ENCODE measurements at places on chromosomes 7 and 10.

GRCh38 chr7:157488281-157488680 lies 151.5 kb downstream of the DNAJB6 start:
- DNase-seq: no peak

DNA sequence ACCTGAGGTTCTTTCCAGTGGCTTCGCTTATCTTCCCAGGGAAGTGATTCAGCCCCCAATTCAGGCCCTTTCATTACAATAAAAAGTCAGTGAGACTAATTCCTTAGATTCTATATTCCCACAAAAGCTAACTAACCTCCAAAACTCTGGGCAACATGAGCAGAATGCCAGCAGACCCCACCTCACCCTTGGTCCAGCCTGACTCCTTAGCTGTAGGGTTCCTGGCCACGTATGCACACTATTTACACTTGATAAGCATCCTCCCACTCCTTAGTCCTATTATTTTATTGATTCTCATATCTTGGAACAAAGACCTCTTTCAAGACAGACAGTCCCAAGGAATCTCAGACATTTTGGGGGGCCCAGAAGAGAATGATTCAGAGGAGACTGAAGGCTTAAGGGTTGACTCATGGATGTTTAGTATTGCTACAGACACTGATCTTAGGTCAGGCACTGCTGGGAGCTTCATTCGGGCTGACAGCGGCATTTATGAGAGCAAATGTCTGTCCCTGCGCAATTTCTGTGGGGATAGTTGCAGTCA lies 162.6 kb upstream of the GDF10 start:
- no peak for DNase-seq

DNA sequence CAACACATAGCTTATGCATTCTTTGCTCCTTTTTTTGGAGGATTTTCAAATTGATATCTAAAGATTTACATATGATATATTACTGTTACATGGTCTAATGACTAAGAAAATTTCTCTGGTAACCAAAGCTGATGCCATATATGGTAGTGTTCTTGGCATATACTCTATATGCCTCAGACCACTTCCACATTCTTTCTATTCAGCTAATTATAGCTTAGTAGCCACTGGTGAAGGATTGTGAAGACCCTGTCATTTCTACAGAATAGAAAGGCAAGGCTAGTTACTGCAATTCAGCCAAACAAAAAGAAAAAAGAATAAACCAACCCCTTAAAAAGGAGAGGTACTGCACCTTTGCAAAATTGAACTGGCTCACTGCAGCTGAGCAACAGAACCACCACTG lies 3.7 kb downstream of the PURB start:
- DNase-seq: no peak

DNA sequence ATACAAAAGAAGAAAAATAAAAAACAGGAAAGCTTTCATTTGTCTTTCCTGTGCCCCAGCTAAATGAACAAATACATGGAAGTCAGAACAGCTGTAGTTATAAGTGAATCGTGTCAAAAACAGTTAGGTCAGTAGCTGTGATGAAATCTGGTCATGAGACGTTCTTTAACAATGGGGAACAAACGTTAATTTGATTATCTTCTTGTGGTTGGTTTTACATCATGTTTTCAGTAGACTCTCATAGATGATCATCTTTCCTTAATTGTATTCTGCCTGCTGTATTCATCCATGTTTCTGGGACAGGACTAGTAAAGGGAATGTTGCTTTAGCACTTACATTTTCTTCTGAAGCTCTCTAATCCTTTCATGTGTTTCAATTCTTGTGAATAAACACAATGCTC lies 97.0 kb downstream of the PCLO start:
- DNase-seq: no peak

DNA sequence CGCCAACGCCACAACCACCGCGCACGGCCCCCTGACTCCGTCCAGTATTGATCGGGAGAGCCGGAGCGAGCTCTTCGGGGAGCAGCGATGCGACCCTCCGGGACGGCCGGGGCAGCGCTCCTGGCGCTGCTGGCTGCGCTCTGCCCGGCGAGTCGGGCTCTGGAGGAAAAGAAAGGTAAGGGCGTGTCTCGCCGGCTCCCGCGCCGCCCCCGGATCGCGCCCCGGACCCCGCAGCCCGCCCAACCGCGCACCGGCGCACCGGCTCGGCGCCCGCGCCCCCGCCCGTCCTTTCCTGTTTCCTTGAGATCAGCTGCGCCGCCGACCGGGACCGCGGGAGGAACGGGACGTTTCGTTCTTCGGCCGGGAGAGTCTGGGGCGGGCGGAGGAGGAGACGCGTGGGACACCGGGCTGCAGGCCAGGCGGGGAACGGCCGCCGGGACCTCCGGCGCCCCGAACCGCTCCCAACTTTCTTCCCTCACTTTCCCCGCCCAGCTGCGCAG lies 424 bp downstream of the EGFR start:
- no peak for DNase-seq

- DNase-seq: no peak
Measured at GRCh38 chr10:69583106-69583505, 9.9 kb upstream of the NEUROG3 start.

DNA sequence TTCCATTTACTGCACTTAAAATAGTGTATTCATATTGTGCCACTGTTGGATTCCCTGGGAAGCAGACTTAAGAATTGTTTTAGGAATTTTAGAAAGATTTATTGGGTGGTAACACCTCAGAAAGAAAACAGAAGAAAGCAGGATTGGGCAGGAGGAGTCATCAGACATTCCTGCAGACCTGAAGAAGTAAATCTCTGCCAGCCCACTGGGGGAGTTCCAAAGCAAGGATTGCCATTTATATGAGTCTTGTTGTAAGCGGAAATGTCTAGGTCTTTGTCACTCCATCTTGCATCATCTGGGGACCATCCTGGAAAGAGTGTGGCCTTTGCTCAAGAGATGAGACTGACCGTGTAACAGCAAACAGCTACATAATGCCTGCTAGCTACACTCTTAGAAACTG lies 947.6 kb upstream of the POT1 start:
- DNase-seq: no peak
